ENCODE measurements at places on chromosomes 12 and 14. TPM values are rescaled to one million over a fixed set of nuclear protein-coding genes. Genes with fewer than 3 reads are reported as not detected.

DNA sequence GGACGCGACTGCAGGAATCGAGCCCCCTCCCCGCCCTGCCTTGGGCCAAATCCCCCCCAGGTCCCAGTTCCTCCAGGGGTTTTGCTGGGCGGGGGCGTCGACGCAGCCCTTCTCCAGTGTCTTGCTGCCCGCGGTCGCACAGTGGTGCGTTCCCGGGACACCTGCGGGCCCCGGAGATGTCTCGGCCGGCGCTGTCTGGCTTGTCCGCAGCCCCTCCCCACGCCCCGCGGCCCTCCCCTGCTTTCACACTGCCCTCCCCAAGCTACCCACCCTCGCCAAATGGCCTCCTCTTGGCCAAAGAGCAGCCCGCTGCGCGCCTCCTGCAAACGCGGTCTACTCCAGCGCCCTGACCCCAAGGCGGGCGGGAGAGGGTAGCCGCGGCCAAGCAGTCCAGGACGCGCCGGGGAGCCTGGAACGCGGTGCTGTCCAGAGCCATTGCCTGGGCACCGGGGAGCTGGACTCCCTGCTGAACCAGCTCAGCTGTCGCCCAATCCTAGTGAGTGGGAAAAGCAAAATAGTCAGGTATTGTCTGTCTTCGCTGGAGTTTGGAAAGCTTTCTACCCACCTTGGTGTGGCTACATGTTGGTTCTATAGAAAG lies 122.0 kb downstream of the AACS start:
- DNase-seq, result no peak
- no peak overlapping the region for H3K27ac ChIP-seq
- no peaks in the 10 kb centered on the region for H3K27me3 ChIP-seq
- peak overlapping the region; percentile 17 for H3K4me3 ChIP-seq

TMX1 gene
- 30.7 TPM for total RNA-seq

GRCh38 chr12:120764816-120765215 lies 39.2 kb downstream of the ACADS start:
- no peaks in the 10 kb centered on the region for H3K36me3 ChIP-seq
- H3K4me1 ChIP-seq, result no peaks in the 10 kb centered on the region
- H3K27me3 ChIP-seq, result no peaks in the 10 kb centered on the region
- H3K4me3 ChIP-seq, result no peak overlapping the region

- H3K27ac ChIP-seq, result no peak overlapping the region
- H3K36me3 ChIP-seq, result no peaks in the 10 kb centered on the region
- H3K27me3 ChIP-seq, result no peaks in the 10 kb centered on the region
- peaks cover 22% of the 10 kb centered on the region for H3K4me1 ChIP-seq
- no peak for DNase-seq
- no peak overlapping the region for H3K4me3 ChIP-seq
Observed at GRCh38 chr14:89424241-89424640, 7.2 kb upstream of the FOXN3 start.

IFNG-AS1 gene
- total RNA-seq, result 0.25 TPM
